ACHN (cell line): ENCODE measurements at places on chromosomes 6 and 20.
A peak's percentile ranks its signal among the peaks of the same experiment; 100 is the strongest.

DNA sequence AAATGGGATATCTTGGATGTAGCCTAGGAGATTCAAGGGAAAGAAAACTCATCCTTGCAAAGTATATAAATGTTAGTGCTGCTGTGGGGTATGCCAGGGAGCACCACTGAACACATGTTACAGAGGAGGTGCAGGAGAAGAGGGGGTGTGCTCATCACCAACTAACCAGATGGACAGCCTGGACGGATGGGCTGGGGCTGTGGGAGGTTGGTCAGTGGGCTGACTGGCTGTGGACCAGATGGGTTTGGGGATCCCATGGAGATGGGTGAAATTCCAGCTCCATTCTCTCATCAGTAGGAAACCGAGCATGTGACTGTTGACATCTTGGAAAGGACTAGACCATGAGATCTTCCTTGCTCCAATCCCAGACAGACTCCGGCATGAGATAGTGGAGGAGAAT lies 201.0 kb downstream of the LRFN2 start:
- DNase-seq, result no peak

GRCh38 chr6:18681832-18682503 lies 294.8 kb downstream of the RNF144B start:
- no peak for DNase-seq

DNA sequence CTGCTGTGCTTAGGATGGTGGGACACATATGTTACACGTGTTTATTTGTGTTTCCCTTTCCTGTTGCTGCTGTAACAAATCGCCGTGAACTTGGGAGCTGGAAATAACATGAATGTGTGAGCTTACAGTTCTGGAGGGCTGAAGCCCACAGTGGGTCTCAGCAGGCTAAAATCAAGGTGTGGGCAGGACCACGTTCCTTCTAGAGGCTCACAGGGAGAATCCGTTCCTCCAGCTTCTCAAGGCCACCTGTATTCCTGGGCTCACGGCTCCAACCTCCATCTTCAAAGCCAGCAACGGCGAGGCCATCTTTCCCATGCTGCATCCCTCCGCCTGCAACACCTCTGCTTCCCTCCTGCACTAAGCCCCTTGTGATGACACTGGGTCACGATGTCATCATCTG lies 27.4 kb upstream of the PTGIS start:
- no peak for DNase-seq

- DNase-seq, result no peak
Observed at GRCh38 chr20:38191654-38192053, 26.6 kb upstream of the TGM2 start.

DNA sequence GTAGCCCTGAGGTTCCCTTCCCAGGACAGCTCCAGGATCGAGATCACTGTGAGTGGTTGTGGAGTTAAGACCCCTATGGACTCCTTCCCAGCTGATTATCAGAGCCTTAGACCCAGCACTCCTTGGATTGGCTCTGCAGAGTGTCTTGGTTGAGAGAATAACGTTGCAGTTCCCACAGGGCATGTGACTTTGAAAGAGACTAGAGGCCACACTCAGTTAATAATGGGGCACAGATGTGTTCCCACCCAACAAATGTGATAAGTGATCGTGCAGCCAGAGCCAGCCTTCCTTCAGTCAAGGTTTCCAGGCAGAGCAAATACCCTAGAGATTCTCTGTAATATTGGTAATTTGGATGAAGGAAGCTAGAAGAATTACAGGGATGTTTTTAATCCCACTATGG lies 5.2 kb upstream of the BTN2A2 start:
- no peak for DNase-seq

GRCh38 chr20:18553746-18554145 lies 13.5 kb upstream of the SMIM26 start:
- no peak for DNase-seq

DNA sequence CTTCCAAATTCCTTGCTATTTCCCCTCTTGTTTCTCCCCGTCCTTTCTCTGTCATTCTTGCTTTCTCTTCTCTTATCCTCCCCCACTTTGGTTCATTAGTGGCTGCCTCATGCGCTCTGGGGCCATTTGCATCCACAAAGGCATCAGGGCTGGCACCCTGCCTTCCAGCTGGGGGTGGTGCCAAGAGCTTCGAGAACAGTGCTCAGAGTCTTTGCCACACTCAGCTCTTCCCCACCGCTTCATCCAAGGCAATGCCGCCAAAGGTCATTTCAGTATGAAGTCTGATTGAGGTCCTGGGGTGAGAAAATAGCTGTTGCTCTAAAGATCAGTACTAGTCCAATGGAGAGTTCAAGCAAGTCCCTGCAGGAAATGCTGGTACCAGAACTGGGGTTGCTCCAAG lies 22.7 kb downstream of the OLIG3 start:
- DNase-seq, result no peak

GRCh38 chr20:5735845-5736510 lies 14.2 kb upstream of the SHLD1 start:
- DNase-seq, result no peak

GRCh38 chr6:105644073-105644489 lies 241.2 kb upstream of the PREP start:
- no peak for DNase-seq

DNA sequence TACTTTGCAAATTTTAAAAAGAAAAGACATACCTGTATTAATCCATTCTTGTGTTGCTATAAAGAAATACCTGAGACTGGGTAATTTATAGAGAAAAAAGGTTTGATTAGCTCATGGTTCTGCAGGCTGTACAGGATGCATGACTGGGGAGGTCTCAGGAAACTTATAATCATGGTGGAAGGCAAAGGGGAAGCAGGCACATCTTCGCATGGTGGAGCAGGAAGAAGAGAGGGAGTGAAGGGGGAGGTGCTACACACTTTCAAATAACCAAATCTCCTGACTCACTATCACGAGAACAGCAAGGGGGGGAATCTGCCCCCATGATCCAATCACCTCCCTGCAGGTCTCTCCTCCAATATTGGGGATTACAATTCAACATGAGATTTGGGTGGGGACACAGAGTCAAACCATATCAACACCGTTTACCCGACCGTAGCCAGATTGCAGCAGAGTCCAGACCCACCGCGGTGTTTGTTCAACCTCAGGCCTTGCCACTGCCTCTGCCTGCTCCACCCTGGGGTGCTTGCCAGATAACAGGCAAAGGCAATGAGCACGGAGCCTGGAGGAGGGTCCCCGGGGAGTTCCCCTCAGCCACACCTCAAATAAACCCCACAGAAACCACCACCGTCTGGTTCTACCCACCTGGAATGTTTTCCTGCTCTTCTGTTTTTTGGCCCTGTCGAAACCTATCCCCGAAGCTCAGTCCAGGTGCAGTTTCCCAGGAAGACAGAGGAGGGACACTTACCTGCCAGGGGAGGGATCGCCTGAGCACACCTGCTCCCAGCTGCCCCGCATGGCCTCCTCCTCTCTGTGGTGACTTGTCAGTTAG lies 142.2 kb upstream of the AFDN start:
- DNase-seq, result no peak

GRCh38 chr6:43125555-43125954 lies 45.5 kb upstream of the SRF start:
- no peak for DNase-seq

DNA sequence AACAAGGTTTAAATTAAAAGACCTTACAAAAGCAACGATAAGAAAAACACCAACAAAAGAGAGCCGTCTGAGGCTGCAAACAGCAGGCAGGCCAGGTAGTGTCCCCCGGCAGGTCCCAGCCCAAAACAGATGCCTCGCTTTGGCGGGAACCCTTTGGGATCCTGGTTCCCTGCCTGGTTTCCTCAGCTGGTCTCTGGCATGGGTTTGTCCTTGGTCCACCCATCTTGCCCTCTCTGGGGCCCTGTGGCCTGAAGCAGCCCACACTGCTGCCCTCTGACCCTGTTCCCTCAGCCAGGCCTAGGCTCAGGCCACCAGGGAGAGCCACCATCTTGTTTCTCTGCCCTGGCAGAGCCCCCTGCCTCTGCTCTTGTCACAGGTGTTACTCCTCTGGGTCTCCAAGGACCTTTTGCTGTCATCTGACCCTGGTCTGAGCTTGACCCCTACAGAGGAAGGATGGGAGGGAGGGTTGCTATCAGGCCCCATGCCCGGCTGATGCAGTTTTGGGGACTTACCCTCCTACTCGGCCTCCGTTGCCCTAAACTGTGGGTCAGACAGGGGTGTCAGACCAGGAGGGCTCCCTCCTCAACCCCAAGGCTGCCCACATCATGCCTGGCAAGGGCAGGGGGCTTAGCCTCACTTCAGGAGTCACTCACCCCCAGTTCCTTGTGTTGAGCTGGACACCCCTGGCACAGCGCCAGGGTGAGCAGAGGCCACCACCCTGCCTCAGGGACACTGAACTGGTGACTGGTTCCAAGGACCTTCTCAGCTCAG lies 30.6 kb upstream of the GRM4 start:
- DNase-seq, result no peak

DNA sequence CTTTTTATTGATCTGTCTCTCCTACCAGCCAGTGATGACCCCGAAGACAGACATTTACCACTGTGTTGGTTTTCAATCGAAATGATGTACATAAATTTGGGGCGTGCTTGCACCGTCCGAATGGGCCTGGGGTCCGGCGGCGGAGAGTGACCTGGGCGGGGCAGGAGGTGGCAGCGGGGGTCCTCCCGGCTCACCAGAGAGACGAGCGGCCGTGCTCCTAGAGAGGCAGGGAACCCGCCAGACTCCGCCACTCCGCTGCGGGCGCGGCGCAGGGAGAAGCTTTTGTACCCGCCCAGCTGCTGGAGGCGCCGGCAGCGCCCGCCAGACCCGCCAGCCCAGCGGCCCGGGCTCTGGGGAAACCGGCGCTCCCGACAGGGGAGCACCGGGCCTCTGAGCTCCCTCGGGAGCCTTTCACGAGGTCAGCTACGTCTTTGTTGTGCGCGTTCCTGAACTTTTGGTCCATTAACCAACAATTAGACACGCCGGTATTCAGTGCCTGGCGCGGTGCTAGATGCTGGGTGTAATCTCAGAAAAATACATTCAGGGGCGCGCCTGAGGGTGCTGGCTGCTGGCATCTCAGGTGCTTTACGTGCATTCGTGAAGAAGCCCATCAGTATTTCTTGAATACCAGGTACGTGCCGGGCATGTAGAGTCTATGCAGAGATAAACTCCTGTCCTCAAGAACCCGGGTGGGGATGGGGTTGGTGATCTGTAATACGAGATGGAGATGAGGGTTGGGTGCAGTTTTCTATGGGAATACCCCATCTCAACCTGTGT lies at the start of gene PGBD1:
Gene PGBD1, plus strand, starts transcription at position 285 of the 777 bp plus-strand sequence. CDS start 2,242 bp downstream, outside the sequence.
- peak; percentile 77 for DNase-seq
